ENCODE measurements at places on chromosomes 4 and X.
A peak's percentile ranks its signal among the peaks of the same experiment; 100 is the strongest.

DNA sequence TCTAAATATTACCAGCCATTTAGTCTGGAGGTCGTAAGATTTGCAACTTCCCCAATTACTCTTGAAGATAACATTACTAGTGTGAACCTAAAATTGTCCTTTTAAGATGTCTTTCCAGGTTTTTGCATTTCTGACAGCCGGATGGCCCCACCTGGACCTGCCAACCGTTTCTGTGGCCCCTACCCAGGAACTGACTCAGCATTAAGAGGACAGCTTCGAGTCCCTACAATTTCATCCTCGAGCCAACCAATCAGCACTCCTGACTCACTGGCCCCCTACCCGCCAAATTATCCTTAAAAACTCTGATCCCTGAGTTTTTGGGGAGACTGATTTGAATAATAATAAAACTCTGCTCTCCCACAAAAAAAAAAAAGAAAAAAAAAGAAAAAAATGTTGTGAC is 112.0 kb downstream of the SCLT1 start:
- no peak for DNase-seq

DNA sequence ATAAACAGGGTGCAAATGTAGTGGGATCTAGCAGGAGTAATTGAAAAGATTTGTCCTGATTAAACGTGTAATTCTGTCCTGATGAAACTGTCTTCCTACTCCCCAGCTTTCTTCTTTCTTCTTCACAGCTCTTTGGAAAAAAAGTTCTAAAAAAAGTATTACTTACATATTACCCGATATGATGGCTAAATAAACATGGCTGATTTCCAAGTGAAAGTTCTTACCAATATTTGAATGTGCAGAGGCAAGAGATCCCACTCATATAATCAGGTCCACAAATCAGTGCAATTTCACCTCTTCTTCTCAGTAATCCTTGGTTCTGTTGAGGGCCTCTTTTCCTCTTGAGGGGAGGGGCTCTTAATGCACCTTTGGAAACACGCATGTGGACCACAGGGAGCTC is 78.7 kb downstream of the ZNF827 start:
- no peak for DNase-seq

GRCh38 chr4:138401334-138401733 is 159.2 kb upstream of the SLC7A11 start:
- DNase-seq = peak; percentile 23

- DNase-seq = no peak
Observed at GRCh38 chr4:94650134-94650495, 107.6 kb upstream of the BMPR1B start.

DNA sequence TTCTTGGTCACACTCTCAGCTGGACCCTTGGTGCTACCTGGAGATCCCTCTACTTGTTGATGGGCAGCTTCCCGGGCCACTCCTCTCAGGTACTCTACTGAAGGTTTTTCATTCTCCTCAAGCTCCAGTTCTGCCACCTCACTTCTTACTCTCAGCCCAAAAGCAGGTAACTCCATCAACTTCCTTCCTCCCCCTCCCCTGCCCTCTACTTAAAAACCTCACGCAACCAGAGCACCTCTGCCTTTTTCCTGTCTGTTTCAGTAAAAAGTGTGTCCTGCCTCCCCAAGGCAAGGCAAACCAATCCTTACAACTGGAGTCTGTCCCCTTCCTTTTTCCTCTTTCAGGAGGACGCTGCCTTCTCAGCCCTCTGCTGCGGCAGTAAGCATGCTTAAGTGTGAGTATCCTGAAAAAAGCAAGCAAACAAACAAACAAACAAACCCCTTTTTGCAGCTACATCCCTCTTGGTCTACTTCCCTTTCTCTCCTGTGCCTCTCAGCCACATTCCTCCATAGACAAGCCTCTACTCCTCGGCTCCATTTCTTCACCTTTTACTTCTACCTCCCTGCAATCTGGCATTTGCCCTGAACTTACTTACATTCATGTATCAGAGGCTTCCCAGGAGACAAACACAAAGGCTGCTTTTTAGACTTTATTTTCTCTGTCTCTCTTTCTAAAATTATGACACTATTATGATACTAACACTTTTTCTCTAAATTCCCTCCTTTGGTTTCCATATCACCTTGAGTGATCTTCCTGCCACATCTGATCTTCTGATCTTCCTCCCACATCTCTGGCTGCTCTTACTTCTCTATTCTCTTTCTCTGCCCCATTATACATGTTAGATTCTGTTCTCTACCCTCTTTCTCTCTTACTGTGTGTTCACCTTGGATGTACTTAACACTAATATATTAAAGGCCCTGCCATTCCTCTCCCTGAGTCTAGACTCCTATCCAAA is 5.4 kb downstream of the ALPK1 start:
- no peak for DNase-seq

DNA sequence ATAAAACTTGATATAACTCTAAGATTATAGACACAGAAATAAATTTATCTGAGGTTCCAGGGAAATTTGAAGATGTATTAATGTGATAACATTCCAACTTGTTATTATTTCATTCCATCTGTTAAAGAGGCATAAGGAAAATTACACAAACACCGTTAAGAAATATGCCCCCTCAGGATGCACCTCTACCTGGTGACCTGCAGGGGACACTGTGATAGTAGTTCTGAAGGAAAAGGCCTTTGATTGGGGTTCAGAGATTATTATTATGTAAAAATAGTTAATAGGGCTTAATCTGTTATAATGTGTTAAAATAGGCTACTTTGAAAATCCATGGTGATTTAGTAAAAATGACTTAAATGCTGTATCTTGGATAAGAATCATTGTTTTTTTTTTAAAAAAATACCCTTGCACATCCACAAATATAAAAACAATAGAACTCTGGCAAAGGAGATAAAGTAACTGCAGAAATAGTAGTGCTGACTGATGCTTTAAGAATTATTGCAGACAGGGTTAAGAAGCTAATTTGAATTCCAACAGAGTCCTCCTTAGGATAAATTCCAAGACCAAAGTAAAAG is 6.1 kb upstream of the ABRAXAS1 start:
- DNase-seq = peak; percentile 52

- peak; percentile 36 for DNase-seq
Observed at GRCh38 chrX:3712051-3712869, 1.2 kb downstream of the PRKX start.

DNA sequence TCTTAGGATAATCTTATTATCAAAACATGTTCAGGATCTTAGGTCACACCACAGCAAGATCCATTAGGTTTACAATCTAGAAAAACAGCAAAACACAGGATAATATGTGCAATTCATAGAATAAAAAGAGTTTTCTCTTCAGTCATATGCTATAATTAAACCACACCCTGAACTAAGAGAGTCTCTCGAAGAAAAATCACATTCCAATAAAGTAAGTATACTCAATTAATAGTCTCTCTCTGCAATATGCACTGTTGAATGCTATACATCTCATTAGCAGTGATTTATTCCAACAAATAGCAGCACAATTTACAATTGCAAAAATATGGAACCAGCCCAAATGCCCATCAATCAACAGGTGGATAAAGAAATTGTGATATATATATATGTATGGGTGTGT is 383.7 kb downstream of the PPP3CA start:
- DNase-seq = no peak

DNA sequence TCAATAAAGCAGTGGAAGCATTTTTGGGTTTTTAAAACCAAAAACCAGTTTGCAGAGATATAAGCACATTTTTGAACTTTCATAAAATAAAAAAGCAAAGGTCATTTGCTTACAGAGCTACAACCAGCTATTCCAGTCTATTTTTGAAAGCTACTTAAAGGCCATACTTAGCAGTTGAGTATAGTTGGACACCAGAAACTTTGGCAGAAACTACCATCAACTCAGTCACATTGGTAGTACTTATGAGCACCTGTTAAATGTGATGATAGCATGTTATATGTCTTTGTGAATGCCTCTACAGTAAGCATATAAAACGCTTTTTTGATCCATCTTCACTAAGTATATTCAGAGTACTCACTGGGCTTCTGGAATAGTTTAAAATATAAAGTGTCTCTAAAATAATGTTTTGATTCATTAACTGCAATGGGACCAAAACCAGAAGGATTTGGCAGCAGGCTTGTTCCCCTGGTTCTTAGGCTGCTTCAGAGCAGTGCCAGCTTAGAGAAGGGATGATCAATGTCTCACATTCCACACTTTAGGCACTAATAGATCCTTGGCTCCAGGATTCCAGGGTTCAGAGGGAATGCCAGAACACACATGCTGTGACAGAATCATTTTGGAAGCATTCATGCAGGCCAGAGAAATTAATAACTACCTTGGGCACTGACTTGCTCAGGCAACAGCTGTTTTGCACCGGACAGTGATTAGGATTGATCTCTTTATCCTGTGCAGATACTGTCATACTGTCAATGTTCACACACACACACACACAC is 103.9 kb downstream of the IQCM start:
- DNase-seq = no peak

- DNase-seq = peak; percentile 77
Observed at GRCh38 chr4:39045827-39046221, 13.6 kb upstream of the TMEM156 start.

DNA sequence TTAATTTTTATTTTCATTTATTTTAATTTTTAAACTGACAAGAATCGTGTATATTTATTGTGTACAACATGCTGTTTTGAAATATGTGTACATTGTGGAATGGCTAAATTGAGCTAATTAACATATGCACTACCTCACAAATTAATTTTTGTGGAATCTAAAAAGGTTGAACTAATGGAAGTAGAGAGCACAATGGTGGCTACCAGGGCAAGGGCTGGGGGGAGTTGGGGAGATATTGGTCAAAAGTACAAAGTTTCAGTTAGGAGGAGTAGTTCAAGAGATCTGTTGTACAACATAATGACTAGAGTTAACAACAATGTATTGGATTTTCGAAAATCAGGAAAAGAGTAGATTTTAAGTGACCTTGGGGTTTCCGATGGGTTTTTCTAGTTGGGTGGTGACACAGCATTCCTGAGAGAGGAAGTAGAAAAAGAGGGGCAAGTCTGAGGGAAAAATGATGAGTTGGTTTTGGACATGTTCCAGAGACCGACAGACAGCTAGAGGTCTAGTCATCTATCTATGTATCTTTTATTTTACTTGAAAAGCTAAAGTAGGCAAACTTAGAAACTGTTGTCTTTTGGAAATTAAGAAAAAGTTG is 23.2 kb downstream of the APOO start:
- peak; percentile 80 for DNase-seq

DNA sequence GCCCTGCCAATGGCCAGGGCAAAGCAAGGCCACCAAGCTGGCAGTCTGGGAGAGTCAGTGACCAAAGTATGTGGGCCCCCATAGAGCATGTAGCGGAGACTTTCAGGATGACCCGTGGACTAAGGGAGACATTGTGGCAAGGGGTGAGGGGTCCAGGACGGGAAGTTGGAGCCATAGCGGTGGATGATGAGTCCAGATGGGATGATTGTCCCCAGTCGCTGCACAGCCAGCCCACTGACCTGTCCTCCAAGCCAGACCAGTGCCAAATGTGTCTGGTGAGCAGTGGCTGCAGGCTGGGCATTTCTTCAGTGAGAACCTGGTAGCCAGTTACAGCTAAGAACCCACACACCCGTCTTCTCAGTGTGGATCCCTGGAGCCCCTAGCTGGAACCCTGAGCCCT is 34.3 kb downstream of the ZNF185 start:
- DNase-seq = no peak

- DNase-seq = peak; percentile 69
Observed at GRCh38 chr4:125283707-125284279, 31.0 kb upstream of the FAT4 start.

DNA sequence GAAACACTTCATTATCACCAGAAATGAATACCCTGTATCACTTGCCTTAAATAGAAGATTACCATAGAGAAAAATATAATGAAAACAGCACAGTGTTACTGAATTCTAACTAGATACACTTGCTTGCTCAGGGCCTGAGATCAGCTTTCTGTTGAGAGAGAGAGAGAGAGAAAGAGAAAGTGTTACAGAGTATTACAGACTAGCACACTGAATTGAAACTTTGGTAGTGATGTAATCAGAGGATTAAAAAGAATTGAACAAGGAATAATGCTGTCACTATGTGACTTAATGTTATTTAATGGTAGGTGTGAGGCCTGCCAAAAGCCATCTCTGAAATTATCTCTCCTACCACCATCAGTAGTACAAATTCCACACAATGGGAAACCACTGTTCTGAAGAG is 35.5 kb upstream of the CASK start:
- DNase-seq = no peak

- DNase-seq = peak; percentile 2
Observed at GRCh38 chrX:34288782-34289181, 156.7 kb upstream of the FAM47A start.

DNA sequence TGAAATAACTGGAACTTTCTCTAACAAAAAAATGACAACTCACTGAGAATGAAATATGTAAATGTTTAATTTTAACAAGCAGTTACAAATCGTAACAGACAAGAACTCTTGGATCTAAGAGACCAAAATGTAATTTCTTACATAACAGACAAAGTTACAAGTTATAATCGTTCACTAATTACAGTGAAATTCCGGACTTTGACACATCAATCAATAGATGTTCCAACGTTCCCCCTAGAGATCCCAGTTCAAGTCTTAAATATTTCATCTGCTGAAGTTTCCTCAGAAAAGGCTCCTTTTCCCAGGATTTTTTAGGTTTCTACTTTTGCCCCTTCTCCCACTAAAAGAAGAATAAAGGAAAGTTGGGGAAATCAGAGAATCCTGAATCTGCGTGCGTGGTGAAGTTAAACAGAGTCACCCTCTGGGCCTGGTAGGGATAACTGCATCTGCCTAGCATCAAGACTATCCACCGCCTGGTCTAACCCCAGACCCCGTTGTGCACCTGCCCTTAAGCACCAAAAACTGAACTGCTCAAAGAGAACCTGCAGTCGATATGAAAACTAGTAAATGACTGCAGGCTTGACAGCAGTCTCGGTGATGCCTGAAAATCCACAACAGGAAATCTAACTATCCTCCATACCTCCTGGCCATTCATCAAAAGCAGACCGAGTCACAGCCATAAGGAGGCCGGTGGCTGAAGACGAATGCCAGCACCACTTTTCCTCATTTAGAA is 2.3 kb downstream of the IRF2 start:
- peak; percentile 46 for DNase-seq

DNA sequence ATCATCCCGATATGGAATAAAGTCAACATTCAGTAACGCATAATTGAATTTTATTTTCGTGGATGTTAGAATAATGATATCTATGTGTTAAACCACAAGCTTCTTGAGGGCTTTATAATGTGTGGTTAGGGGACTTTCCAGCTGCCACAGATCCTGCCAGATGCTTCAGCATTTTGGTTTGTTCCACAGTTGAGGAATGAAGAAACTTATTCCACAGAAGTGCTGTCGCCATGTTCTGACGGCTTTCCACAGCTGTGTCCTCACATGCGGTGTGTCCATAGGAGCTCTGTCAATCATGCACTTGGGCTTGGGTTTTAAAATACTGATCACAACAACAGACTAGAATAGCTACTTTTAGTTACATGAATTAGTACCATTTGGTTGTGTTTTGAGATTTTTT is 411.9 kb downstream of the TRIML1 start:
- peak; percentile 12 for DNase-seq

GRCh38 chr4:80220711-80221110 is 23.4 kb downstream of the PRDM8 start:
- no peak for DNase-seq

GRCh38 chr4:82610041-82610440 is 48.3 kb upstream of the TMEM150C start:
- DNase-seq = no peak

- no peak for DNase-seq
Observed at GRCh38 chrX:118990512-118991227, 16.3 kb downstream of the LONRF3 start.

GRCh38 chr4:15413010-15413622 is 14.7 kb upstream of the C1QTNF7 start:
- DNase-seq = peak; percentile 51

GRCh38 chr4:73575660-73576059 is 44.6 kb downstream of the RASSF6 start:
- no peak for DNase-seq

- DNase-seq = peak; percentile 29
Observed at GRCh38 chr4:152778656-152779512, 646 bp downstream of the TIGD4 start.
